Right ventricle myocardium inferior (tissue), 1 donor: ENCODE measurements at places on chromosomes 1 and 21. TPM values are rescaled to one million over a fixed set of nuclear protein-coding genes. Genes with fewer than 3 reads are reported as not detected.

KCNJ6 gene
- total RNA-seq: not detected

OR2L8 gene
- total RNA-seq: not detected

NPHS2 gene
- not detected for total RNA-seq

TFF2 gene
- total RNA-seq: not detected

NPL gene
- total RNA-seq: 6.1 TPM

ARMH1 gene
- total RNA-seq: 0.78 TPM

CD1E gene
- not detected for total RNA-seq

FCGR3B gene
- 4.8 TPM for total RNA-seq

EVI5 gene
- 20.0 TPM for total RNA-seq

- no peak for DNase-seq
Measured at GRCh38 chr1:86491171-86491950, 22.6 kb downstream of the CLCA1 start.

- no peak for DNase-seq
Measured at GRCh38 chr1:15157524-15158399, 4.2 kb downstream of the TMEM51 start.

DNA sequence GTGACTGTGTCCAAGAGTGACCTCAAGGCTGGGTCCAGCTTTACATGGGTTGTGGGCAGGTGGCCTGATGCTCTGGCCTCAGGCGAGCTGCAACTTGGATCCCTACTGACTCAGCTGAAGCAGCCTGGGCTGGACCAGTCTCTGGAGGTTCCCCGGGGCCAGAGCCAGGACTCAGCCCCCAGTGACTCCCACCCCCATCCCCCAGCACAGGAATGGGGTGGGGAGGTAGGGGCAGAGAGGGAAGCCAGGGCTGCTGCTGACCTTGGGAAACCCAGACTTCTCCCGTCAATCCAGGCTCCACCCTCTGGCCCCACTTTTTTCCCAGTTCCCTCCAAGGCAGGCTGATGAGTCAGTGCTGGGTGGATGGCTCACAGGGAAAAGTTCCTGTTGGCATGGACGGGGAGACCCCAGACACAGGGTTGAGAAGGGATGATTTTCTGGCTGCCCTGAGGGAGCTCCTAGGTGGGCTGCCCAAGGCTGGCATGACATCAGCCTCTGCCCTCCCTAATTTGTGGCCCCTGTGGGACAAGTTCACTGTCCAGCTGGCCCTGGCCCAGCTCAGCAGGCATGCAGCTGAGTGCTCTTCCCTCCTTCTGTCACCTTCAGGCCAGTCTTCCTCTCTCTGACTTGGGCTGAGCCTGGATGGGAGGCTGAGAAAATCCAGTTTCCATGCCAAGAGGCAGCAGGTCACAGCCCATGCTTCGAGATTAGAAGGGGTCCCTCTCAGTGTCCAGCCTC, 2.2 kb downstream of the ZC3H12A start:
- DNase-seq: peak; percentile 82

DNA sequence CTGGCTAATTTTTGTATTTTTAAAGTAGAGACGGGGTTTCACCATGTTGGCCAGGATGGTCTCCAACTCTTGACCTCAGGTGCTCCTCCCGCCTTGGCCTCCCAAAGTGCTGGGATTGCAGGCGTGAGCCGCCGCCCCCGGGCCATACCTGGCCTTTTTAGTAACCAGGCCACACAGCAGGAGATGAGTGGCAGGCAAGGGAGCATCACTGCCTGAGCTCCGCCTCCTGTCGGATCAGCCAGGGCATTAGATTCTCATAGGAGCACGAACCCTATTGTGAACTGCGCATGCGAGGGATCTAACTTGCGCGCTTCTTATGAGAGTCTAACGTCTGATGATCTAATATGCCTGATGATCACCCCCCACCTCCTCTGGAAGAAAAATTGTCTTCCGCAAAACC, 308.7 kb upstream of the PRMT6 start:
- no peak for DNase-seq

GRCh38 chr1:241679961-241680360, 27.9 kb downstream of the WDR64 start:
- DNase-seq: no peak

- no peak for DNase-seq
Measured at GRCh38 chr1:198003468-198003867, 86.3 kb downstream of the LHX9 start.

- DNase-seq: no peak
Measured at GRCh38 chr1:173405834-173406233, 71.3 kb upstream of the PRDX6 start.

DNA sequence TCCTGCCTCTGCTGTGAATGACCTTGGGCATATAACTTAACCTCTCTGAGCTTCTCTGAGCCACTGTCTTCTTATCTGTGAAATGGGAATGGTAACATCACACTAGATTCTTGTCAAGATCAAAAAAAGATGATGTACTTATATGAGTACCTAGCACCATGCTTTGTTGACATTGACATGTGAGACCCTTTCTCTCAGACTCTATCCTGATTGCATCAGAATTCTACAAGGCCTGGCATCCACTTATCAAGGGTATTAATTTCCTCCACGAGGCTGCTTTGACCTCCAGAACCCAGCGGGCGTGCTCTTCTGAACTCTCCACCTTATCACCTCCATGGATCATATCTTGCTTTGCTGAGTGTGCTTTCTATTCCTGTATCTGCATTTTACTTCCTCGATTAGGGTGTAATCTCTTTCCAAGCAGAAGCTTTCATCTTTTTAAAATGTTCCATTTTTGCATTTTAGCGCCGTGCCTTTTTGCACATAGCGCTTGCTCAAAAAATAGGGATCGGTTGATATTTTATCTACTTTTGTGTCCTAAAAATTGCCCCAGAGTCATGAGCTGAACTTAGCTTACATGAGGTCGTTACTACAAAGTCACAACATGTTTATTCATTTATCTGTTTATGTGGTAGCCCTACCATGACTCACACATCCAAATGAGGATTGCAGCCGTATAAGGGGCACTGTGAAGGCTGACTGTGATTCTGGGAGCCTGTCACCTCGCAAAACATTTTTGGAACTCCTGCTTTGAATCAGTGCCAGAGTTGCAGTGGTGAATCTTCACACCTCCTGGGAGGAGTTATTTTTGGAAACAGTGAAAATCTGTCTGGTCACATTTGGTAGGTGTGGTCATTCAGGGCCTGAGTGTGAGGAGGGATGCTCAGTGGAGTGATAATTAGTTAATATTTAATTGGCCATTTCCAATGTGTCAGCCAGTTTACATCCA, 63.2 kb downstream of the IER5 start:
- no peak for DNase-seq

GRCh38 chr1:38051079-38051543, 4.5 kb upstream of the POU3F1 start:
- no peak for DNase-seq

DNA sequence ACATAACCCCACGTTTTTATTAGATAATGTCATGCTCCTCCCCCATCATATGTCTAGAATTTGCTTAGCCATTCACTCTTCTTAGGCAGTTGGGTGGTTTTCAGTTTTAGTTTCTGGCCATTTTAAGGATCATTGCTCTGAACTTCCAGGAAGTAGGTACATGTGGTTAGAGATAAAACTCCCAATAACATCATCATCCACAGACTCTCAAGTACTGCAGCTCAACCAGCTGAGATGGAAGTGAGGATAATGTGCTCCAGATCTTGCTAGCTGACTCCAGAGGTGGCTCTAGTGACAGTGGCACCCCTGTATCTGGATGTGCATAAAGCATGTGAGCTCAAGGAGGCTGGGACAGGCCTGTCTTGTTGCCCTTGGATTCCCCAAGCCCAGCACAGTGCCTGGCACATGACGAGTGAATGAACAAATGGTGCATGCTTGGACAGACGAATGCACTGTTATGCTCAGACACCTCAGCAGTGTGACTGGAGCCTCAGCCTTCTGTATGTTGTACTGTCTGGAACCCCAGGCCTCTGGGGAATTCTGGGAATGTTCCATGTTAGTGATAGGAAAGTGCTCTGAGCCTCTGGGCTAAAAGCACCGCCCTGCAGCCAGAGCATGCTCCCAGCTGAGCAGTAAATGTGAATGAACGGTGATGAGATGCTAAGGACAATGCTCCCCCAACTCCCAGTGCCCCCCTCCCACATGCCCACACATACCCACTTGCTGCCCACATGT, 16.4 kb upstream of the KCNN3 start:
- no peak for DNase-seq

GRCh38 chr1:208763971-208764370, 519.8 kb upstream of the PLXNA2 start:
- DNase-seq: no peak

DNA sequence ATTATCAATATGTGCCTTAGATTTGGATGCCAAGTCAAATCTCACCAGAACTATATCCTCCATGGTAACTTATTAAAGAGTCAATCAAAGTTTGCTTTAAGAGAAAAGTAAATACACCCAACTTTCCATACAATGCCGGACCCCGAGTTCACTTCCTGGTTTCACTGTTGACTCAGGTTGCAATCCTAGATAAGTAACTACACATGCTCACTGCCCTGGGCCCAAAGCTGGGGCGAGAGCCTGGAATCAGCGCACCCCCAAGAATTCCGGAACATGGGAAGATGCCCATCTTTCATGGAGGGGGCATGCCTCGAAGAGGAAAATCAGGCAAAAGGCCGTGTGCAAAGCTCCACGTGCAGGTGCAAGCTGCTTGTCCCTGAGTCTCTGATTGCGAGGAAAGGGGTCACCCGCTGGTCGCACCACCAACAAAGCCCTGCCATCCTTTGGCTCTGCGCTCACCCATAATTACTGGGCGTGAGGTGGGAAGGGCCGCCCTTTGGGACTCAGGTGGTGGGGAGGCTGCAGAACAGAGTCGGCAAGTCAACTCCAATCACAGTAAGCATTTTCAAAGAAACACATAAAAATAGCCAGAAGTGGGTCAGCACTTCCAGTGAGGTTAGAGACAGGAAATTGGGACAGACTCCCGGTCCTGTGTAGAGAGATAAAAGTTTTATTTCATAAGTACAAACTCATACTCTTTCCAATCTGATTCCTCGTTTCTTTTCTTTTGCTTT, 167.7 kb downstream of the TOMM20 start:
- DNase-seq: no peak

GRCh38 chr21:29904359-29905282, 35.2 kb downstream of the GRIK1 start:
- DNase-seq: no peak

GRCh38 chr1:64378826-64379225, 91.1 kb upstream of the CACHD1 start:
- DNase-seq: no peak

- no peak for DNase-seq
Measured at GRCh38 chr1:43783671-43784205, 76.4 kb downstream of the ST3GAL3 start.

DNA sequence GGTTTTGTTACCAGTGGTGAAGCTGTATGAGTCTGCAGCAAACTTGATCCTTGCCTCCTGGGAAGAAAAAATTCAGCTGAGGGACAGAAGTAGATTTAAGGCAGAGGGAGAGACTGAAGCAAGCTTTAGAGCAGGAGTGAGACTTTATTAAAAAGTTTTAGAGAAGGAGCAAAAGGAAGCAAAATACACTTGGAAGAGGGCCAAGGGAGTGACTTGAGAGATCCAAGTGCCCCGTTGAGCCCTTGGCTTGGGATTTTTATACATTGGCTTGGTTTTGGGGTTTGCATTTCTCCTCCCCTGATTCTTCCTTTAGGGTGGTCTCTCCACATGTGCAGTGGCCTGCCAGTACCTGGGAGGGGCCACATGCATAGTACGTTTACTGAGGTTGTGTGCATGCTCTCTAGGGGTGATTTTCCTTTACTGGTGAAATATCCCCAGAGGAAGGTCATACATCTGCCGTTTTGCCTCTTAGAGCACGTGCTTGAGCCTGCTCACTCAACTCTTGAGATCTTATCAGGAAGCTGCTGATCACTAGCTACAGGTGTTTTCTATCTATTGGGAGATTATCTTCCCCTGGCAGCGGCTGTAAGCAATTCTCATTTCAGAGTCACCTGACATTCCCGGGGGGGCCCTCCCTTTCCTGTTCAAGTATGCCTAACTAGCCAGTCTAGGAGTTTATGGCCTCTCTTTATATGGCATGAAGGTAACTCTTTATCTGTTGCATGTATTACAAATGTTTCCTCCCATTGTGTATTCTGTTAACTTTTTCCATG, 20.3 kb downstream of the FASLG start:
- DNase-seq: no peak

- DNase-seq: no peak
Measured at GRCh38 chr1:162922201-162922600, 61.2 kb upstream of the CCDC190 start.

DNA sequence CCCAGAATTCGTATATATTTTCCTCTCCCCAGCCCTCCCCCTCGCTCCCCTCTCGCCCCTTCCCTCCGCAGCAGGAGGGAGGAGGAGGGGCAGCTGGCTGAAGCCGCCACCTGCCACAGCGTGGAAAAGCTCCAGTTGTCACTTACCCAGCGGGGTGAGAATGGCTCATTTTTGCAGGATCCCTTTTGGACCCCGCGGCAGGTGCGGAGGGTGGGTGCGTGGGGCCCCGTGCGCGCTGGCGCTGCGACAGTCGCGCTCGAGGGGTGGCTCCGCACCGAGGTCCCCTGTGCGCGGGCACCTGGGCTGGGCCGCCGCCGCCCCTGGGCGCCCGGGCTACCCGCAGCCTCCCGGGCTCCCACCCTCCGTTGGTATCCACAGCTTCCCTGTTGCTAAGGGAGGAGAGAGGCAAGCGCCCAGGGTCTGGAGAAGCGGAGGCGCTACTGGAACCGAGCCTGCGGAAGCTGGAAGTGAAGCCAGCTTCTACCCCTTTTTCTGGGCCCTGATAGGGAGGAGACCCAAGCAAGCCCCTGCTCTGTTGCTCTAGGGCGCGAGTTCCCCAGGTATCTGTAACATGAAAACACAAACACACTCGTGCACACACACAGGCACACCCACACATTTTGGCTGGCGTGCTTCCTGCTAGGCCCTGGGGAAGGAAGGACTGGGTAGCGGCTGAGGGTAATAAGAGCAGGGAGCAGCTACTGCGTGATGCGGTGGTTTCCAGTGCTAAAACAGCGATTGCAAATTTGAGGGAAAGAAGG, at the start of gene ERICH3:
ERICH3 (minus strand) TSS at position 442 of the 761 bp plus-strand sequence; CDS start at position 169, 273 bp downstream.
- DNase-seq: no peak

DNA sequence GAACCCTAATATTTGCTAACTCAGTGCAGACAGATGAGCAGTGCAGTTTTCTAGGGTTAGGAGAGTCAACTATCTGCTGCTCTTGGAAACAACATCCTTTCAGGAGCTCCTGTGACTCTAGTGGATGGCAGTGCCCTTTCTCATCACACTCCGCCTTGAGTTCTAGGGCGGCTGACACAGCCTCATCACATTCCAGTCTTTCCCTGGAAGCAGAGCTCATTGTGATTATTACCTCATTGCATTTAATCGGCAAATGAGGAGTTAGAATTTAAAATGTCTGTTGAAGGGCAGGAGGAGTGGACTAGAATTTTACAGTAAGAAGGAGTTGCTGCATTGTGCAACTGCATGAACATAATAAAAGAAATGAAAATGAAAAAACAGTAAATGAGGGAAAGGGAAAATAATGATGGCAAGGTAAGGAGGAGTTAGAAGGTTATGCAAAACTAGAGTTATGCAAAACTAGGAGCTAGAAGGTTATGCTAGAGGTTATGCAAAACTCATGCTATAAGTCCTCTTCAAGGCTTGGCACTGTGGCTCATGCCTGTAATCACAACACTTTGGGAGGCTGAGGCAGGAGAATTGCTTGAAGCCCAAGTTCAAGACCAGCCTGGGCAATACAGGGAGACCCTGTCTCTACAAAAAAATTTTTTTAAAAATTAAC, 6.9 kb upstream of the PTGFRN start:
- DNase-seq: no peak

GRCh38 chr21:25518491-25518911, 88.8 kb downstream of the MRPL39 start:
- DNase-seq: no peak
